ENCODE measurements at places on chromosomes 3 and 15.
A peak's percentile ranks its signal among the peaks of the same experiment; 100 is the strongest.

GRCh38 chr15:83205725-83206324 is 1.8 kb downstream of the HDGFL3 start:
- peak; percentile 29 for DNase-seq

GRCh38 chr15:90364251-90364650 is 12.2 kb downstream of the ZNF774 start:
- DNase-seq, result no peak

DNA sequence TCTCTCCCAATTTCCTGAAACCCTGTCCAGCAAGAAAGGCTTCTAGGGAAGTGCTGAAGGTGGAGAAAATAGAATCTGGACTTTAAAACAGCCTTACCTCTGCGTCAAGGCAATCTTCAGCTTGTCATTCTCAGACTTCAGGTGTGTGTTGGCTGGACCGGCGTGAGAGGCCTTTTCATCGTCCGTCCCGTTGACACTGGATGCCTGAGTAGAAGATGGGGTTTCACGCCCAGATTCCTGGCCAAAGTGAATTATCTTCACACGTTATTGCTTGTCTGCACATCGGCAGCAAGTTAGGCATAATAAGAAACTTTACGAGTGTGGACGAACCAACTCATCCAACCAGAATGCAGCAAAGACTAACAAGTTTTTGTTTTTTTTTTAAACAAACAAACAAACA is 49.5 kb downstream of the WHAMM start:
- no peak for DNase-seq

DNA sequence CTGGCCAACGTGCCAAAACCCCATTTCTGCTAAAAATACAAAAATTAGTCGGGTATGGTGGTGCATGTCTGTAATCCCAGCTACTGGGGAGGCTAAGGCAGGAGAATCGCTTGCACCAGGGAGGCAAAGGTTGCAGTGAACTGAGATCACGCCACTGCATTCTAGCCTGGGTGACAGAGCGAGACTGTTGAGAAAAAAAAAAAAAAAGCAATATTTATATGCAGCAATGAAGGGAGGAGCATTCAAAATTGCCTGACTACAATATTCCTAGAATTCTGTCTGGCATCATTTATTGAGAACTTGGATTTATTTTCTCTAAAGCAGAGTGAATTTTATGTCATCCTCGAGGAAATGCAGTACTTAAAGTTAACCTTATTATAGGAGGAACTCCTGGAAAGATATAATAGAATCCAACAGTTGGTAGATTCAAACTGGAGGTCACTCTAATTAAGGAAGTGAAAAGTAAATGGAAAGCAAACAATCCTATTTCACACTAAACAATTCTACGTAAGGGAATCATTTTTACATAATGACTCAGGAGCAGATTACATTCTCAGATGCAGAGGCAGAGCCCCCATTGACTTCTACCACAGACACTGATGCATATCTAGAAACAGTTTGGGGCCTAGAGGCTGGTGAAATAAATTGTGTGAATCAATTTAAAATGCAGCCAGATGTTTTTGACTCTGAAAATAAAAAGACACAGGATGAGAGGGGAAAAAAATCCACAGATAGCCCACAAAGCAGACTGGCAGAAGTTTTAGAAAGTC is 82.1 kb upstream of the FHIT start:
- DNase-seq, result no peak

DNA sequence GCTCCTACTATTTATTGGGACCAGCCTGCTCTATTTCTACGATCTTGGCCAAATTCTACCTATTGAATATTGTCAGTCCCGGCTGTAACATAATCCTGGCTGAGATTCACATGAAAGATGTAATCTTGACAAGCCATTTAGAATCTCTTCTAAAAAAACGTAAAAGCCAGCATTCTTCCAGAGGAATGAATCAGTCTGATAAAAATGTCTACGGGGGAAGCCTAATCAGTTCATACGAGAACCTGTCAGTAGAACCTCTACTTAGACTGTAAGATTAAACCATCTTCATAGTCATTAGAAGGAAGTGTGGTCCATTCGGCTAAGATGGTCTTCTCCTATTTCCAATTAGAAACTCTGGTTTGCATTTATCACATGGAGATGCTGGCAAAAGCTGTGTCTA is 147.2 kb upstream of the WNT5A start:
- DNase-seq, result no peak

DNA sequence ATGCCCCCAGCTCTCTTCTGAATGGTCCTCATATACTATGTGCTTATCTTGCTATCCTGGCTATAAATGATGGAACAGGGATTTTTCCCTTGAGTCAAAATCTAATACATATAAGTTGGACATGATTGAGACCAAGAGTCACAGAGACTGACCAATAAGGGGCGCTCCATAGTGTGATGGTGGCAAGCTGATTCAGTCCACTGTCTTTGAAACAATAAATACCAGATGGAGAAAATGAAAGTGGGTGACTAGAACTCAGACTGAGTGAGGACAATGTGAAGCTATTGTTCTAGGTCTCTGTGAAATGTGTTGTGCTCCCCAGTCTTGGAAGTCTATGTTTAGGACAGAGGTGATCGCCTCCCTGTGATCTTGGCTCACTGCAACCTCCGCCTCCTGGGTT is 10.6 kb upstream of the FSTL1 start:
- DNase-seq, result no peak

GRCh38 chr3:29486917-29487316 is 206.0 kb downstream of the RBMS3 start:
- DNase-seq, result no peak

DNA sequence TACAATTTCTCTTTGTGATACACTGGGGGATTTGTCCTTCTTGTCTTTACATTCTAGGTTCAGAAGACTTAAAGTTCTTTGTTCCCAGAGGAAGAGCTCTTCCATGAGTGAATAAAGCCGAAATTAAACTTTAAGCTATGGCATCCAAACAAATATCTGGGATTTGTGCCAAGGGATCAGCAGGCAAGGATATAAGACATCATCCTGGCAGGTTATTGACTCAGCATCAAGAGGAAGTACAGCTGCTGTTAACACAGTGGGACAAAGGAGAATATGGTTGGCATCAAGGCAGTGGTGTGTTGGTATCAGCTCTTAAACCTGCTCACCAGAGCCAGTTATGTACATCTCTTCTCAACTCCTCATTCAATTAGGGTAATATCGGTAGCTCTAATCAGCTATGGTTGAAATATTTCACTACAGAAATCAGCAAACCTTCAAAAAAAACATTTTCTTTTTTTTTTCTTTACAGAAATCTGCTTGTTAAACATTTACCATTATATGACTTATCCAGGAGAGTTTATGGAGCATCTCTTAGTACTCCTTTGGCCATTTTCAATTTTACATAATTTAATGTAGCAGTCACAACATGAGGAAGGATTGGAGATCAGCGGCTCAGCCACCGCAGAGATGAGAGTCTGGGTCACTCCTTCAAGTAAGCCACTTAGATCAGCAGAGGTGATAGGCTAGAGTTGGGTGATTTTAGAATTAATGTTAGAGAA is 1198.6 kb upstream of the EPHA6 start:
- peak; percentile 9 for DNase-seq

DNA sequence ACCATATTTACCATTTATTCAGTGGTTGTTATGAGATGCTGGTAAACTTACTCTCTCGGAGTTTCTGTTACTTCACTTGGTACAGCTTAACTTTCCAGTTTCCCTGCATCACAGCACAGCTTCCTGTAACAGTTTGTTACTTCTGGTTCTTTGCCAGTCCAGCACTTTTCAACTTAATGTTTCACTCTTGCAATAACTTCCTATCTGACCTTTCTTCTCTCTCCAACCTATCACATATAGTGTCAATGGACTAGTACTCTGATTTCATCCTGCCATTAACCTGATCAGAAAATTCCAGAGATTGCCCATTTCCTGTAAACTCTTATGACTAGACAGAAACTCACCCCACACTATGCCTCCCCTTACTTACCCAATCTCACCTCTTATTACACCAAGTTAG is 3.9 kb upstream of the ATP11B start:
- no peak for DNase-seq

DNA sequence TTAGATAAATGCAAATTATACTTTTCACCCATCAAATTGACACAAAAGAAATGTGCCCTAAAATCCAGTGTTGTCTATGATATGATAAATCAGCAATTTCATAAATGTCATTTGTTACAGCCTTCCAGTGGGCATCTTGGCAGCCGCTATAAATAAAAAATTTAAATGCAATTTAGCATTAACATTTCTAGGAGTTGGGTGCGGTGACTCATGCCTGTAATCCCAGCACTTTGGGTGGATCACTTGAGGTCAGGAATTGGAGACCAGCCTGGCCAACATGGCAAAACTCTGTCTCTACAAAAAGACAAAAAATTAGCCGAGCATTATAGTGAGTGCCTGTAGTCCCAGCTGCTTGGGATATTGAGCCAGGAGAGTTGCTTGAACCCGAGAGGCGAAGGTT is 65.9 kb upstream of the POMGNT2 start:
- DNase-seq, result peak; percentile 79

DNA sequence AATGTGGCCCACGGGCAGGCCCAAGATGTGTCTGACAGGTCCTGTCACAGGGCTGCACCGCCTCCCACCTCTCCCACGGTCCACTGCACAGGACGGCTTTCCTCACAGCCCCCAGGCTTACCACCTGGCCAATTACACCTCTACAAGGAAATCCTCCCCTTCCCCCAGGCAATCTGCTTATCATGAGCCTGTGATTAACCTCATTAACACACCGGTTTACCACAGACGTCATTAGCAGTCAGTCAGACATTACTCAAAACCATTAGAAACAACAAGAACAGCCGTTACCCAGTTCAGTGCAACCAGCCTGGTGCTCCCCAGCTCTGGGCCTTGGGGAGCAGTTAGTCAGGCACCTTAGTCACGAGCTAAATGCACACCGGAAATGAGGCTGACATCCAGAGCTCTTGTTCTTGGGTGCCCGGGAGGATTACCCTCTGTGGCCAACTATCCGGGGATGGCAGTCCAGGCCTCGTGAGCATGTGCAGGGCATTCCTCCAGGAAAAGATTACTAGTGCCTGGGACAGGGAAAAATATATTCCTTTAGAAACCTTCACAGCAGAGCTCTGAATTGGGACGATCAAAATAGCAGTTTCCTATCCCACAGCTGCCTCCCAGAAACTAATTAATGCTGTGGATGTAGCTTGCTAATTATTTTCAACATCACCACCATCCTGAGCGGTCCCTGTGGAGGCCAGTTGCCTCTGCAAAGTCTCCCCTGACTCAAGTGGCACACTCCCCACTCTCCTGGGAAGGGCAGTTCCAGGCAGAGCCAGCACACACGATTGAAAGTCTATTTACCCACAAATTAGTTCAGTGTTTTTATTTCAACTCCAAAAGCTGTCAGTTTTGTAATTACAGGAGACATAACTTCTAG is 117.4 kb upstream of the ZBED2 start:
- DNase-seq, result peak; percentile 74

DNA sequence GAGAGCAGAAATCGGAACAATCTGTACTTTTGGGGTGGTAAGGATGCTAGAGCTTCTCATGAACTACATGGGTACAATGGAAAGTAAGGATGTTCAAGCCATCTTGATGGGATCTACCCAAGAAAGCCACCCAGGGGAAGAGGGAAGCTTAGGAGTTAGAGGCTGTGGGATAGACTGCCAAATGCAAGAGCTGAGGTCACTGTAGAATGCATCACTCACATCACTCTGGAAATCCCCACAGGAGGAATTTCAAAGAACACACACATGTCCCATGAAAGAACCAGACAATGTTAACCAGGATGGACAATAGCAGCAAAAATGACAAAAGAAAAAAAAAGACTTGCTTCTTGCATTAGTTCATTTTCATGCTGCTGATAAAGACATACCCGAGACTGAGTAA is 32.8 kb upstream of the UBE2E2 start:
- peak; percentile 5 for DNase-seq

DNA sequence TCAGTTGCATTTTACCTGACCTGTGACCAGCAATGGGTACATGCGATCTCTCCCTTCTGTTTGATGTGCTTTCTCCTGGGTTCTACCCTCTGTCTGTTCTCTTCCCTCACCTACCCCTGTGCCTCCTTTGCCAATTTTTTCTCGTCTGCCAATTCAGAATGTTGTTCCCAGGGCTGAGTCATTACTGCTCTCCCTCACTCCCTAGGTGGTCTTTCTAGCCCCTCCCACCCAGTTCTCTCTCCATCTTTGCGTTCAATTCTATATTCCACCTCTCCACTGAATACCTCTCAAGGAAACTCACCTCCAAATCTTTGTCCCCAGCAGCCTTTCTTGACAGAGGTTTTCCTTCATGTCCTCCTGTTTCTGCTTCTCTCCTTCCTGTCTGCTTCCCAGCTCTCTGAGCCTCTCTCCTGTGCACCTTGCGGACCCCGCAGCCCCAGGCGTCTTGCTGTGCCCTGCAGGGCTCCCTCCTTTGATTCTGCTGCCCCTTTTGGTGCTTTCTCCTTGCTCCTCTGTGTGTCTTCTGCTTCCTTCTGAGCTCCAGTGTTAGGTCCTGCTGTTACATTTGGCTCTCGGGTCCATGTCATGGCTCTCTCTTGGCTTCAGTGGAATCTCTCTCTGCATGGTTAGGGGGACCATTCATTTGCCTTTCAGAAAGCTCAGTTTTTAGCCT is 398.2 kb upstream of the TPM1 start:
- DNase-seq, result no peak

GRCh38 chr3:119700269-119700919 is 2.4 kb upstream of the CFAP91 start:
- peak; percentile 15 for DNase-seq

- DNase-seq, result no peak
These were observed 46.9 kb upstream of the SLC7A14 start for GRCh38 chr3:170632780-170633179.

GRCh38 chr15:100958326-100959065 is 39.3 kb downstream of the LRRK1 start:
- DNase-seq, result peak; percentile 91

- peak; percentile 78 for DNase-seq
These were observed 1.5 kb downstream of the C2CD4A start for GRCh38 chr15:62068071-62068809.

DNA sequence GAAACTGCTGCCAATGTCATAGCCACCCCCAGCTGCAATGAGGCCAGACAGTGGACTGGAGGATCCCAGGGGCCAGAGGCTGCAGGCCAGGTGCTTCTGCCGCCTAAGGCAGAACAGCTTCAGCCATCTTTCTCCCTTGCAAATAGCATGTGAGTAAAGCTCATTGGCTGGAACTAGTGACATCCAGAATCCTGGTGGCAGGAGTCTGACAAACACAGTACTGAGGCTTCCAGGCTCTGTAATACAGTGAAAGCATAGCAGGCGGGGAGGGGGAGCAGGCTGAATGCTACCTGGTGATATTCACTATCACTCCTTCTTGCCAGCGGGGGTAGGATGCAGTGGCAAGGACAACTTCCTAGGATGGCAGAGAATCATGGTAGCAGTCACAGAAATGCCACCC is 36.5 kb upstream of the TBC1D21 start:
- no peak for DNase-seq

- DNase-seq, result no peak
These were observed 317.6 kb downstream of the MAGI1 start for GRCh38 chr3:65720989-65721737.

GRCh38 chr3:197132916-197133530 is 103.4 kb upstream of the MELTF start:
- no peak for DNase-seq

DNA sequence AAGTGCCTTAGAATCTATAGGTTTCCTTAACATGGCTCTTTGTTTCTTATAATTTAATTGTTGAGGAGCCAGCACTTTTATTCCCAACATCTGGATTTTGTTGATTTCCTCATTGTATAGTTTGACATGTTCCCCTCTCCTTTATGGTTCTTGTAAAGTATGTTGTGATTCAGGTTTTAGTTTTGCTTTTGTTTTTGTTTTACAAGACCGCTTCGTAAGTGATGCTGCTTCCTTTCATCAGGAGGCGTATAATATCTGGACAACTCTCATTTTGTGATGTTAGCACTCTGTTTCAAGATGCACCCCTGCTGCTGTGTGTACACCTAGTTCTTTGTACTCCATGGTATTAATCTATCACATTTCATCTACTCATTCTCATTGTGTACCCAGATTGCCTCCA is 48.7 kb downstream of the SLC49A4 start:
- no peak for DNase-seq
